Breast epithelium (tissue), 4 donors: ENCODE measurements at places on chromosomes 12 and 14.
A peak's percentile ranks its signal among the peaks of the same experiment; 100 is the strongest.

DNA sequence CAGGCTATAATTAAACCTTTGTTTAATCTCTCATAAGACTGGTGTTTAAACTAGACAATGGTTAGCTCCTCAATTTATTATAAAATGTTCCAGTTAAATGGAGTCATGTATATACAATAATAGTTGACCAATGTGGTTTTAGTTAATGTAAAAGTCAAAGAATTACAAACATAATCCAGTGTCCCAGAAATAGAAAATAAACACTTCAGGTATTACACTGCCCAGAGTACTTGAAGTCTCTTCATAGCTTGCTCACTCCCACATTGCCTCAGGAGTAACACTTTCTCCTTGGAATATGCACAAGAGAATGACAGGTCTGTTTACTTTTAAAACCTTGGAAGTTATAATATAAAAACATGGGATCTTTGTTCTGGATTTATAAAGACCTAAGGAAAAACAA, 60.5 kb downstream of the SLC38A1 start:
- H3K27me3 ChIP-seq: no peaks in the 10 kb centered on the region
- DNase-seq: no peak
- H3K4me3 ChIP-seq: no peak overlapping the region
- no peaks in the 10 kb centered on the region for H3K36me3 ChIP-seq
- H3K27ac ChIP-seq: peak overlapping the region; percentile 70
- no peaks in the 10 kb centered on the region for H3K4me1 ChIP-seq

GRCh38 chr14:21233457-21234076, 35.7 kb downstream of the HNRNPC start:
- DNase-seq: no peak
- H3K27ac ChIP-seq: no peak overlapping the region
- H3K4me3 ChIP-seq: no peak overlapping the region
- H3K4me1 ChIP-seq: peaks cover 4% of the 10 kb centered on the region
- H3K27me3 ChIP-seq: no peaks in the 10 kb centered on the region

DNA sequence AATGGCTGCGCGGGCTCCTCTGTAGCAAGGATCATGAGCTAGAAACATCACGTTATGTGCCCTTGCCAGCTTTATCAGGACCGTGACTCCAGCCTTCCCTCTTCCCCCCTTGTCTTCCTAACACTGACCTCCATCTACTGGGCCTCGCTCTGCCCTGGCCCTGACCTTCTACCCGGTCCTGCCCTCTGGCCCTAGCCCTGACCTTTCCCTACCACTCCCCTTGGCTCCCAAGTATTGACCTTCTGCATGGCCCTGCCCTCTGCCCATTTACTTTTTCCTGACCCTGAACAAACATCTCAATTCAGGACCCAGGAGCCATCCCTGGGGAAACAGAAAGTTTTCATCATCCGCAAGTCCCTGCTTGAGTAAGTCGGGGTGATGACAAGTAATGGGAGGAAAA, 2.0 kb downstream of the SOAT2 start:
- H3K4me3 ChIP-seq: no peak overlapping the region
- no peaks in the 10 kb centered on the region for H3K27me3 ChIP-seq
- no peak overlapping the region for H3K27ac ChIP-seq
- H3K4me1 ChIP-seq: no peaks in the 10 kb centered on the region
- DNase-seq: no peak
- H3K36me3 ChIP-seq: no peaks in the 10 kb centered on the region

GRCh38 chr12:8829621-8830020, 7.2 kb downstream of the A2ML1 start:
- H3K4me3 ChIP-seq: no peak overlapping the region
- H3K27me3 ChIP-seq: no peaks in the 10 kb centered on the region
- no peak overlapping the region for H3K27ac ChIP-seq
- no peaks in the 10 kb centered on the region for H3K36me3 ChIP-seq
- no peaks in the 10 kb centered on the region for H3K4me1 ChIP-seq
- no peak for DNase-seq

DNA sequence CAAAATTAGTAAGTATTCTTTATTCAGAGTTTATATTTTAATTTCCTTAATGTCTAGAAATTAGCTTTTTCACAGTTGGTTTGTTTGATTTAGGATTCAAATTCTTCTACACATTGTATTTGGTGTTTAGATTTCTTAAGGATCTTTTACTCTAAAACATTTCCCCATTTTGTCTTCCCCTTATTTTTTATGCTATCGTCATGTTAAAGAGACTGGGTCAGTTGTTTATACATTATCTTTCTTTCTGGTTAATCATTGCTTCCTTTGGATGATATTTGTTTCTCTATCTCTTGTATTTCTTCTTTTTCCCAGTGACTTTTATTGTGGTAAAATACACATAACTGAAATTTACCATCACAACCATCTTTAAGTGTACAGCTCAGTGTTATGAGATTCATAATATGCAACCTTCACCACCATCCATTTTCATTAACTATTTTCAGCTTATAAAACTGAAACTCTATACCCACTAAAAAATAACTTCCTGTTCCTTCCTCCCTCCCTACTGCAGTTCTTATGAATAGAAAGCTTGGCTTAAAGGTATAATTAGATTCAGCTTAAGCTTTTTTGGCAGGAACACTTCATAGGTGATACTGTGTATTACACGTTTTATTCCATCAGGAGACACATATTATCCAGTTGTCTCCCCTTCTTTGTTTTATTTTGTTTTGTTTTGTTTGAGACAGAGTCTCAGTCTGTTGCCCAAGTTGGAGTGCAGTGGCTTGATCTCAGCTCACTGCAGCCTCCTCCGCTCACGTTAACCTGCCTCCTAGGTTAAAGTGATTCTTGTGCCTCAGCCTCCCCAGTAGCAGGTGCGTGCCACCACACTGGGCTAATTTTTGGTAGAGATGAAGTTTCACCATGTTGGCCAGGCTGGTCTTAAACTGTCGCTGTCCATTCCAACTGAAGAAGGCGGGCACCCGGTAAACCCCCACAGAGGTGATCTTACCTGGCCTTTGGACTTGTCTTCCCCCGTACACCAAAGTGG, 45.0 kb downstream of the NOPCHAP1 start:
- no peak overlapping the region for H3K27ac ChIP-seq
- no peaks in the 10 kb centered on the region for H3K36me3 ChIP-seq
- no peaks in the 10 kb centered on the region for H3K4me1 ChIP-seq
- H3K27me3 ChIP-seq: no peaks in the 10 kb centered on the region
- DNase-seq: no peak

GRCh38 chr12:48629541-48629940, 52.5 kb downstream of the KANSL2 start:
- no peaks in the 10 kb centered on the region for H3K27me3 ChIP-seq
- no peak overlapping the region for H3K4me3 ChIP-seq
- no peaks in the 10 kb centered on the region for H3K36me3 ChIP-seq
- H3K27ac ChIP-seq: no peak overlapping the region

- H3K4me3 ChIP-seq: peak overlapping the region; percentile 94
- H3K36me3 ChIP-seq: peaks cover 9% of the 10 kb centered on the region
- no peaks in the 10 kb centered on the region for H3K27me3 ChIP-seq
- DNase-seq: no peak
Measured at GRCh38 chr14:24270537-24271133, 762 bp downstream of the RABGGTA start.

DNA sequence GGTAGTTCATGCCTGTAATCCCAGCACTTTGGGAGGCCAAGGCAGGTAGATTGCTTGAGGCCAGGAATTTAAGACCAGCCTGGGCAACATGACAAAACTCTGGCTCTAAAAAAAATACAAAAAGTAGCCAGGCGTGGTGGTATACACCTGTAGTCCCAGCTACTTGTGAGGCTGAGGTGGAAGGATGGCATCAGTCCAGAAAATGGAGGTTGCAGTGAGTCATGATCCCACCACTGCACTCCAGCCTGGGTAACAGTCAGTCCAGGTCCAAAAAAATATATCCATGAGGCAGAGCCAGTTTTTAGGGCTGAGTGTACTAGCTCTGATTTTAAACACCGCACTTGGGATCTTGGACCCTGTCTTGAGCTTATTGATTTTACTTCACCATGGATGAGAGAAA, 30.6 kb upstream of the FICD start:
- no peaks in the 10 kb centered on the region for H3K36me3 ChIP-seq
- H3K4me3 ChIP-seq: no peak overlapping the region
- H3K27ac ChIP-seq: no peak overlapping the region
- DNase-seq: no peak
- no peaks in the 10 kb centered on the region for H3K27me3 ChIP-seq

DNA sequence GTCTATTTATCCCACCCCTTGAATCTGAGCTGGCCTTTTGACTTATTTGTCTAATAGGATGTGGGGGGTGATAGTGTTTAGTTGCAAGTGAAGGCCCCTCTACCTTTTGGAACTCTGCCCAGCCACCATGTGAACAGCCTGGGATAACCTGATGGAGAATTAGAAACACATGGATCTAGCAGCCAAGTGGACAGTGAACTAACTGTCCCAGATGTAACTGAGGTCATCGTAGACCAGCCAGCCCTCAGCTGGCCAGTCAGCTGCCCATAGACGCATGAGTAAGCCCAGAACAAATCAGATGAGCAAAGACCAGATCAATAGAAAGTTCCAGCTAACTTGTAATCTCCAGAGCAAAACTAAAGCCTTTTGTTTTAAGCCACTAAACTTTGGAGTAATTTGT, 19.0 kb downstream of the KLRB1 start:
- no peak for DNase-seq
- H3K4me1 ChIP-seq: no peaks in the 10 kb centered on the region
- no peak overlapping the region for H3K4me3 ChIP-seq
- H3K27ac ChIP-seq: no peak overlapping the region
- no peaks in the 10 kb centered on the region for H3K36me3 ChIP-seq
- no peaks in the 10 kb centered on the region for H3K27me3 ChIP-seq

DNA sequence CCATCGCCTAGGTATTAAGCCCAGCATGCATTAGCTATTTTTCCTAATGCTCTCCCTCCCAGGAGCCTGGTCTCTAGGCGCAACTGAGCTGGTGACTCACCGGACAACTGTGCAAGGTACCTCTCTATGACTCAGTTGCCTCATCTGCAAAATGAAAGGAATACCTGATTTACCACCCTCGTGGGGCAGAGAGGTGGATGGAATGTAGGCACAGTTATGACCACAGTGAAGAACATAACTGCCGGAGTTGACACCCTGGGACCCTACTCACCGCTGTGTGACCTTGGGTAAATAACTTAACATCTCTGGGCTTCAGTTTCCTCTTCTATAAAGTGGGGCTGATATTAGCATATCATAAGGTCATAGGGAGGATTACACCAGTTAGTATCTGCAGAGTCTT, 22.6 kb downstream of the BCL11B start:
- H3K4me1 ChIP-seq: no peaks in the 10 kb centered on the region
- no peaks in the 10 kb centered on the region for H3K36me3 ChIP-seq
- H3K27me3 ChIP-seq: peaks cover 2% of the 10 kb centered on the region

DNA sequence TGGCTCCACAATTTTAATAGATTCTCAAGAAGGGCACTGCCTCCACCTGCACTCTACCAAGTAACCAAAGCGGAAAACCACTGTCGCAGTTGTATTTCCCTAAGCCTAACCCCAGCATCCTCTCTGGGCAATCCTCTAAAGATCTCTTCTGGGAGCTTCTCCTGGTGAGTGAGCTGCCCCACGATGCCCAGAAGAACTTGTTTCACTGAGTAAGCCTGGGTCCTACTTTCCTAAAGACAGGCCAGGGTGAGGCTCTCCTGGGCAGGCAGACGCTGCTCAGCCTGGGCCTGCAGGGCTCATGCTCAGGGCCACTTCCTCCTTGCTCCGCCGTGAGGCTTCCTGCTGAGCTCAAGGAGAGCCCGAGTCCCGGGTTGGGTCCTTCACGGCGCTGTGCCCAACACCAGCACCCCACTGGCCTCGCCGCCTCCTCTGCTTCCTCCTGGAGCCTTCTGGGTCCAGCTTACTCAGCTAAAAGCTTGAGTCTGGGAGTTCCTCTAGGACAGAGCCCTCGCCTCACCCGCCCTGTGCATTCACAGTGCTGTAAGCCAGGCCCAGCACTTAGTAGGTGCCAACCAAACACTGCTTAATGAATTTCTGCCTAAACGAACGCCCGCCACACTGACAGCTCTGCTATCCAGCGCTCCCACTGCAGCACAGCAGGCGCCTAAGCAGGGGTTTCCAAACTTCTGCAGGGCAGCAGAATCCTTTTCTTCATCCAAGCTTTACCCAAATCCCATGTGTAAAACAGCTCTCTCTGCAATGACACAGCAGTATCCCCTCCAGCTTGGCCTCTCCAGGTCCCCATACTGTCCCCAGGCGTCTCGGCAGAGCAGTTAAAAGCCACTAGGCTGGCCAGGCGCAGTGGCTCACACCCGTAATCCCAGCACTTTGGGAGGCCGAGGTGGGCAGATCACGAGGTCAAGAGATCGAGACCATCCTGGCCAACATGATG, 5.7 kb downstream of the RAB35 start:
- H3K36me3 ChIP-seq: no peaks in the 10 kb centered on the region
- H3K27ac ChIP-seq: peak overlapping the region; percentile 40
- peaks cover 10% of the 10 kb centered on the region for H3K4me1 ChIP-seq
- no peak for DNase-seq

DNA sequence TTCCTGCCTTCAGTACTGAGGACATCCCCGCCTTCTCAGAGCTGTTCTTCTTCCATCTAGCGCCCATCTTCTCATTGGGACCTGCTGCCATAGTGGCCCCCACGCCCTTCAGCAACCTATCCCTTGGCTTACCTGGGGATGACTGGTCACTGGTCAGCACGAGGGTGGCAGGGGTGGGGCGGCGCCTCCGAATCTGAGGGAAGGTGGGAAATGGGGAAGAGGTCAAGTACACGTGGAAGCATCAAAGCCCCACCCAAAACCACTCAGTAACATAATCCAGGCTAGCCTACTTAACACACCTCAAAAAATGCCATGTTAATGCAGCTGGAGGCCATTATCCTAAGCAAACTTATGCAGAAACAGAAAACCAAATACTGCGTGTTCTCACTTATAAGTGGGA, 4.3 kb downstream of the PPP1R1A start:
- H3K27me3 ChIP-seq: no peaks in the 10 kb centered on the region
- no peak for DNase-seq
- H3K4me3 ChIP-seq: no peak overlapping the region
- H3K27ac ChIP-seq: no peak overlapping the region
- H3K36me3 ChIP-seq: no peaks in the 10 kb centered on the region

GRCh38 chr14:83379436-83379835, 1845.8 kb upstream of the SEL1L start:
- no peaks in the 10 kb centered on the region for H3K27me3 ChIP-seq
- no peaks in the 10 kb centered on the region for H3K4me1 ChIP-seq
- no peak overlapping the region for H3K27ac ChIP-seq
- no peaks in the 10 kb centered on the region for H3K36me3 ChIP-seq

- H3K4me3 ChIP-seq: no peak overlapping the region
- H3K36me3 ChIP-seq: no peaks in the 10 kb centered on the region
- DNase-seq: no peak
- H3K27ac ChIP-seq: no peak overlapping the region
Measured at GRCh38 chr14:51035611-51036192, 59.2 kb downstream of the TRIM9 start.

GRCh38 chr14:58788655-58789503, 151.1 kb downstream of the DACT1 start:
- no peaks in the 10 kb centered on the region for H3K36me3 ChIP-seq
- H3K27me3 ChIP-seq: no peaks in the 10 kb centered on the region
- no peaks in the 10 kb centered on the region for H3K4me1 ChIP-seq

- H3K27me3 ChIP-seq: peaks cover 3% of the 10 kb centered on the region
- no peak for DNase-seq
- H3K36me3 ChIP-seq: no peaks in the 10 kb centered on the region
- no peaks in the 10 kb centered on the region for H3K4me1 ChIP-seq
- no peak overlapping the region for H3K27ac ChIP-seq
Measured at GRCh38 chr14:103943673-103944072, 1.3 kb upstream of the RD3L start.
